ENCODE measurements at places on chromosomes 3 and 15. TPM values are rescaled to one million over a fixed set of nuclear protein-coding genes. Genes with fewer than 3 reads are reported as not detected.

CCDC39 gene
- 1.6 TPM for total RNA-seq

CRABP1 gene
- total RNA-seq = 13.0 TPM

GPR149 gene
- 1.1 TPM for total RNA-seq

GOLIM4 gene
- total RNA-seq = 60.8 TPM

GASK1A gene
- total RNA-seq = 11.7 TPM

Data from dorsolateral prefrontal cortex (tissue), 122 donors.